ENCODE measurements at places on chromosomes 4 and X. TPM values are rescaled to one million over a fixed set of nuclear protein-coding genes. Genes with fewer than 3 reads are reported as not detected.

The MAGEA9 gene
- not detected for total RNA-seq

The CPZ gene
- total RNA-seq = not detected

The RNF150 gene
- total RNA-seq = not detected

The SLC10A7 gene
- 31.1 TPM for total RNA-seq

The HS3ST1 gene
- not detected for total RNA-seq

The PF4V1 gene
- not detected for total RNA-seq

The RHOH gene
- 140 TPM for total RNA-seq

The ARHGEF6 gene
- 50.2 TPM for total RNA-seq

The SFRP2 gene
- not detected for total RNA-seq

The NSUN7 gene
- not detected for total RNA-seq

The GLRB gene
- not detected for total RNA-seq

The RBMXL3 gene
- not detected for total RNA-seq

The CT45A10 gene
- total RNA-seq = not detected

DNA sequence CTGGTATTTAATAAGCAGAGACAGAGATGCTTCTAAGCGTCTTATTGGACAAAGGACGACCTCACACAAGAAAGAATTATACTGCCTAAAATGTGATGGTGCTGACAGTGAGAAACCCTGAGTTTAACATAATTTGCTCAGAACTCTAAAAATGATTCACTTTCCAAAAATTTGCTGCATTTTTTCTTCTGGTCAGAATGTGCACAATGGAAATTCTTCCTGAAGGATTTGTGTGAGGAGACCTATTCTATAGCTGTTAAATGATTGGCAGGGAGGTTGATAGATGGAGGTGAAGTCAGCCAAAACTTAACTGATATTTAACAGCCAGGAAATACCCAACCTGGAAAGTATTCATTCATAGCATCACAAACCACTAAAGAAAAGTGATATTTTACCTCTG, 1.7 kb downstream of the MAGEC3 start:
- DNase-seq = no peak

- no peak for DNase-seq
These were observed 145.5 kb downstream of the PCDH7 start for GRCh38 chr4:30865691-30866090.

DNA sequence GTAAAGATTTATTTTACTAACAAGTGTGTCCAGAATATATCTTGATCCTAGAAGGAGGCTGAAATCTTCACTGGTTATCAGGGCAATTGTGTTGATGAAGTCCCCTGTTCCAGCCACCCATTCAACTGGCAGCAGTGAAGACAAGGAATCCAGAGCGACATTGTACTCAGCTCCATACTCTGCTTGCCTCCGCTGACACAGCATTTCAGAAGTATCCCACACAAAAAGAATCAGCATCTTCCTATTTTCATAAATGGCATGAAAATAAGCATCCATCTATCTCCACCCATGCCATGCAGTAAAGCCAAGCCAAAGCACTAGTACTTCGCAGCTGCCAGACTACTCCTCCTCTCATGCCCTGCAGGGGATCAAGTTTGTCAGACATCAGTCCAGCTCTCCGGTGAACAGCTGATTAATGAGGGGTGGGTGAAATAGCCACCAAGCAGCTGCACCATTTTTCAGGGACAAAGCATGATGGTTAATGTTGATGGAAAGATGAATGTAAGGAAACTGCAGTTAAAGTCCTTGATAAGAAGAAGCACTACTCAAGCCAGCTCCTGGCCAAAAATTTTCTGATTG, 54.0 kb downstream of the COL25A1 start:
- DNase-seq = no peak

GRCh38 chr4:83272900-83273299, 11.7 kb downstream of the COQ2 start:
- no peak for DNase-seq

DNA sequence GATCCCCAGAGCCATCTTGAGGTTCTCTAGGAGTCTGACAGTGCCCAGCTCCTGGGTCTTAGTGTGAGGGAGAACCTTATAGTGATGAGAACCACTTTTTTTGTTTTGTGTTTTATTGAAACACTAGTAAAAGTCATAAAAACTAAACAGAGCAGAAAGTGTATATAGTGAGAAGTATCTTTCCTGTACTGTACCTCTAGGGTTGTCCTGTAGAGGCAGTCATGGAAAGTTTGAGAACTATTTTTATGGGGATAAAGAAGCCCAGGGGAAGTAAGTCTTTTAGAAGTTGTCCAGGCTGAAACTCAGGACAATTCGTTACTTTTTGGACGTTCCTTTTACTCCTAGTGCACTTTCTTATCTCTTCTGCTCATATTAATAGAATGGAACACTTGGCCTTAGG, 40.9 kb downstream of the ADH5 start:
- DNase-seq = no peak

DNA sequence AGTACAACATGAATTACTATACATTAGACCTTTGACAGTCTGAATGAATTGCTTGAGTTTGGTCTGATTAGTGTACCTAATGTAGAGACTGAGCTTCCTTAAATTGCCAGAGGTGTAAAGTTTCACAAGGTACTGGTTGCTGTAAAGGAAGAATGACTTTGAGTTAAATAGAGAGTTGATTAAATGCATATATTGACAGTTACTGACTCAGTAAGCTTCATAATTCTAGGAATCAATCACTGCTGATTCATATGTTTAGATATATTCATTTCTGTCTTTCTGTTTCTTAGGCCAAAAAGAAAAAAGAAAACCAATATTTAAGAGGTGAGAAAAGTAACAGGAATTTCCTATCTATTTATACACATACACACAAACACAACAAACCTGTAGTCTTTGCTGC, 16.2 kb upstream of the ART3 start:
- DNase-seq = no peak

GRCh38 chr4:158599150-158599549, 72.5 kb downstream of the C4orf46 start:
- no peak for DNase-seq

GRCh38 chr4:189202182-189202868, 738.3 kb upstream of the FRG1 start:
- no peak for DNase-seq

DNA sequence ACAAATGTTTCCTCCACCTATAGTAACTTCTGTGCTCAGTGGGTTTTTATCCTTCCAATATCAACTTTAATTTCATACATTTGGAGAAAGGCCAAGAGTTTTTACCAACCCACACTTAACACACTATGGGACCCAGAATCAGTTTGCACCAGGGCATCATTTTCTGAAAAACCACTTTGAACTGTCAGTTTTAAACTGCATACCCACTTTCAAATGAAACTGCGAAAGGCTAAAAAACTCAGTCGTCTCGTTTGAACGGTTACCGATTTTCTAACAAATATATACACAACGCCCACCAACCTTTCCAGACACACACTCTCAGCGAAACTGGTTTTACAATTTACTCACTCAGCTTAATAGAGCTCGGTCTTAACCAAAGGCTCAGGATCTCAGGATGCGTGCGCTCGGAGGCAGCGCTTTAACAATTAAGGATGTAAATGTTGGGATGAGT, 376 bp downstream of the ABCG2 start:
- DNase-seq = no peak

- DNase-seq = no peak
These were observed 152.0 kb downstream of the GASK1B start for GRCh38 chr4:158020734-158021346.

DNA sequence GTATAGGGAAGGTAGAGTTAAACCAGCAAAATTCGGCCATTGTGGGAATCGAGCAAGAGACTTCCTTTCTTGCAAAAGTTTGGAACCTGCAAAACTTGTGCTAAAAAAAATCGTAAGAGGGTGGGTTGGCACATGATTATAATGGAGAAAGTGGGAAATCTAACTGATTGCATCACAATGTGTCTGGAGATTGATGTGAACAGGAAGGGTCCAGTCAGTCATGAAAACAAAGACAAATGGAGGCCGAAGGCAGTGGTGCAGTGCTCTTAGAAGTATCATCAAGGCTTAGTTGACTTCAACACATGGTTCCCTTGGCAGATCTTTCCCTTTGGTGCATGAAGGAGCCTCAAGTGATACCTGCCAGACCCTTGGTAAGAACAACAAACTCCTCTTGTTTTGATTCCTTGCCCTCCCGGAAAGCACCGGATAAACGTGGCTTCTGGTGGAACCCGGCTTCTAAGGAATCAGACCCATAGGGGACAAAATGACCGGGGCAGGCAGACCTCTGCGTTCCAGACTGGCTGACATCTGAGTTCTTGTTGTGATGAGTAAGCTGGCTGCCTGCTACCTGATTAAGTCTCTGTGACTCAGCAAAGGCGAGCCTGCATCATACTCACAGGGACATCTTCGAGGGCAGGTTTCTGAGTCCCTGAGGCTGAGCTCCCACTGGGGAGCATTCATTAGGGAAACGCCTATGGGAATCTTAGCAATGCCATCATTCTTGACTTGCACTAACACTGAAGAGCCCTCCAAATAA, 87.7 kb upstream of the MAP3K15 start:
- DNase-seq = no peak

- no peak for DNase-seq
These were observed 33.3 kb downstream of the BBS12 start for GRCh38 chr4:122765692-122766352.

- DNase-seq = no peak
These were observed 13.7 kb downstream of the MSX1 start for GRCh38 chr4:4873203-4873602.

DNA sequence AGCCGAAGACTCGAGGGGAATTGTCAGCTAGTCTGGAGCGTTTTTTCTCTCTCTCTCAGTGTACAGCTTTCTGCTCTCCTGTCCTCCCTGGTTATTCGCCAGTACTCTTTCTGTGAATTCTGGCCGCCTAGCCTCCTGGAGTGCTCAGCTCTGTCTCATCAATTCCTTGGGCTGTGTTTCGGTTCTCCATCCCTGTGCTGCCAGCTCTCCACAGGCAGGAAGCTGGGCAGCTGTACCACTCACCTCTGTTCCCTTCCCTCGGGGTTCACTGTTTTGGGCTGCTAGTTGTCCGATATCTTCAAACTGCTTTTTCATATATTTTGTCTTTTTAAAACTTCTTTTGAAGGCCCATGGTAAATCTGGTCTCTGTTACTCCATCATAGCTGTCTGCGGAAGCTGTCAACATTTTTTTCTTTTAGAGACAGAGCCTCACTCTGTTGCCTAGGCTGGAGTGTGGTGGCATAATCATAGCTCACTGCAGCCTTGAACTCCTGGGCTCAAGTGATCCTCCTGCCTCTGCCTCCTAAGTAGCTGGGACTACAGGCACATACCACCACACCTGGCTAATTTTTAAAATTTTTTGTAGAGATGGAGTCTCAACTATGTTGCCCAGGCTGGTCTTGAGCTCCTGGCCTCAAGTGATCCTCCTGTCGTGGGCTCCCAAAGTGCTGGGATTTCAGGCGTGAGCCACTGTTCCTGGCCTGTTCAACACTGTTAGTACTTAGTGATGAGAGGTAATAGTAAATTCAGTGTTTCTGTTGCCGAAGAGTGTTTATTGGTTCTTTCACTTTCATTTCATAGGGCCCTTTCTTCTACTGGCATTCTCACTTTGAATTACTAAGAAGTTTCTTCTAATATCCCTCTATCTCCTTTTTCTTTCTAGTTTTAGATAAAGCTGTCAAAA, 18.6 kb downstream of the ZCCHC4 start:
- DNase-seq = no peak

DNA sequence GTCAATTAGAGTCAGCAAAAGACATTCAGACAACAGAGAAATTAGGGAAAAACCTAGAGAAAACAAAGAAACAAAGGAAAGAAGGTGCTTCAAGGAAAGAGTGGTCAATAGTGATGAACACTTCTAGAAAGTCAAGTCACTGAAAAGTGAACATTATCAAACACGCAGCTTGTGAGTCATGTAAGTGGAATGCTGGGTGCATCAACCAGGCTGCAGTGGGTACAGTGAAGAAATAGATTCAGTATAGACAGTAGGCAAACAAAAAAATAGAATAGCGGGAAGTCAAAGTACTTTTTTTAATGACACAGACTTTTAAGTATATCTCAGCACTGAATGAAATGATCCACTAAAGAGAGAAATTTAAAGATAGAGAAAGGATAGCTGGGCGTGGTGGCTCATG, 245.8 kb downstream of the ARHGAP24 start:
- no peak for DNase-seq

- no peak for DNase-seq
These were observed 157.1 kb upstream of the FTHL17 start for GRCh38 chrX:31228909-31229308.
